Stomach (tissue), 19 donors: ENCODE measurements at places on chromosomes 16 and 17. TPM values are rescaled to one million over a fixed set of nuclear protein-coding genes. Genes with fewer than 3 reads are reported as not detected.

CPPED1 gene
- total RNA-seq, result 14.5 TPM

FA2H gene
- total RNA-seq, result 54.7 TPM

DNA sequence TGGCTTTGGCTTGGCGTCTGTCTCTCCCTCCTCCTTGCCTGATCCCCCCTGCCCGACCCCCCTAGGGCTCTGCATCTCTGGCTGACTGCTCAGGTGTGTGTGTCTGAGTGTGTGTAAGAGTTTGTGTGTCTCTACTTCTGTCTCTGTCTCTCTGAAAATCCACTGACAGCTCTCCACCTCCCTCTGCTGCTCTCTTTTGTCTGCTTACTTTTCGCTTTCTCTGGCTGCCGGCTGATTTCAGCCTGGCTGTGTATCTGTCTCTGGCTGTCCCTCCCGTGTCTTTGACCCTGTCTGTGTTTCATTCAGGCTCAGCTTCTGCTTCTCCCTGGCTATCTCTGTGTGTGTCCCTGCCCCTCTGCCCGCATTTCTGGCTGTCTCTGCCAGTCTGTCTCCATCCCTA lies 3.8 kb upstream of the SPEM1 start:
- H3K36me3 ChIP-seq, result peaks cover 8% of the 10 kb centered on the region
- H3K27me3 ChIP-seq, result no peaks in the 10 kb centered on the region
- DNase-seq, result no peak
- no peak overlapping the region for H3K27ac ChIP-seq
- H3K4me1 ChIP-seq, result no peaks in the 10 kb centered on the region
- H3K4me3 ChIP-seq, result no peak overlapping the region

GRCh38 chr17:28953444-28954118 lies 2.3 kb upstream of the PHF12 start:
- H3K36me3 ChIP-seq, result no peaks in the 10 kb centered on the region
- peaks cover 16% of the 10 kb centered on the region for H3K4me1 ChIP-seq
- no peaks in the 10 kb centered on the region for H3K27me3 ChIP-seq
- H3K4me3 ChIP-seq, result no peak overlapping the region
- no peak overlapping the region for H3K27ac ChIP-seq

G6PC1 gene
- 4.0 TPM for total RNA-seq

ASPA gene
- total RNA-seq, result 2.7 TPM

- no peak overlapping the region for H3K4me3 ChIP-seq
- no peaks in the 10 kb centered on the region for H3K27me3 ChIP-seq
- no peaks in the 10 kb centered on the region for H3K4me1 ChIP-seq
- DNase-seq, result peak; percentile 25
- H3K36me3 ChIP-seq, result no peaks in the 10 kb centered on the region
- H3K27ac ChIP-seq, result no peak overlapping the region
Measured at GRCh38 chr16:64459821-64460220, 662.0 kb downstream of the CDH11 start.

DNA sequence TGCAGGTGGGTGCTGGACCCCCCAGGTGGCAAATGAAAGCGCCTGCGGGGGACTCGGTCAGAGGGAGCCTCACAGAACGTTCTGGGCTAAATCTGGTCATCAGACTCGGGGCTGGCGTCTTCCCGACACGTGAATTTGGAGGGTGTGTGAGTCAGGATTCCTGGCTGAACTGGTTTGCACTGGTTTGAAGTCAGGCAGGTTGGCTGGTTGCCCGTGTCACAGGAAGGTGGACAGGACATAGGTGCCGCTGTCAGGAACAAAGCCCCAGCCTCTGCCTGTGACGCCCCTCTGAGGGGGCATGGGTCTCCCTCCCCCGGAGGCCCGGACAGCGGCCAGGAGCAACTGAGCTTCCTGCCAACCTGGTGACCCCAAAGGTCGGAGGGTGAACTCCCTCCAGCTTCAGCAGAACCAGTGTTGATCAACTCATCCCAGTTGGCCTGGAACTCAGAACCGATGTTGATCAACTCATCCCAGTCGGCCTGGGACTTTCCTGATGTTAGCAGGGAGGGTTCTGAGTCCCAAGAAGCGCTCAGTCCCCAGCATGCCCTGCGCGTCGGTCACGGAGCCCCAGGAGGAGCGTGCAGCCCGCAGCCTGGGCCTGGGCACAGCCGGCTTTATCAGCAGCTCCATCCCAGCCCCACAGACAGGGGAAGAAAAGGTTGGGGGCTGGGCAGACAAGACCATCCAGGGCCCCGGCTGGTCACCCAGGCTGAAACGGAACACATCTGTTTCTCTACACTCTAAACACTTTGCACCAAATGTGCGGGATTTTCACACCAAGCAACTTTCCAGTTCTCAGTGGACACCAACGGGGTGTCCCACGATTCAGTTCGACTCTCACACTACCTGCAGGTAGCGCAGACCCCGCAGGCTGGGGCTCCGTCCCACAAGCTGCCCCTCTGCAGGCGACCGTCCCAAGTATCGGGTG lies 14.4 kb upstream of the METRNL start:
- H3K27me3 ChIP-seq, result no peaks in the 10 kb centered on the region
- H3K27ac ChIP-seq, result no peak overlapping the region
- peaks cover 17% of the 10 kb centered on the region for H3K4me1 ChIP-seq
- no peaks in the 10 kb centered on the region for H3K36me3 ChIP-seq
